ENCODE measurements at places on chromosomes 12 and 14. TPM values are rescaled to one million over a fixed set of nuclear protein-coding genes. Genes with fewer than 3 reads are reported as not detected.

The ETFBKMT gene
- total RNA-seq = 2.7 TPM

GRCh38 chr12:118044075-118044474, 16.9 kb downstream of the WSB2 start:
- no peak for DNase-seq

The CIROP gene
- total RNA-seq = not detected

GRCh38 chr14:33768458-33768830, 182.4 kb downstream of the EGLN3 start:
- DNase-seq = peak; percentile 4

DNA sequence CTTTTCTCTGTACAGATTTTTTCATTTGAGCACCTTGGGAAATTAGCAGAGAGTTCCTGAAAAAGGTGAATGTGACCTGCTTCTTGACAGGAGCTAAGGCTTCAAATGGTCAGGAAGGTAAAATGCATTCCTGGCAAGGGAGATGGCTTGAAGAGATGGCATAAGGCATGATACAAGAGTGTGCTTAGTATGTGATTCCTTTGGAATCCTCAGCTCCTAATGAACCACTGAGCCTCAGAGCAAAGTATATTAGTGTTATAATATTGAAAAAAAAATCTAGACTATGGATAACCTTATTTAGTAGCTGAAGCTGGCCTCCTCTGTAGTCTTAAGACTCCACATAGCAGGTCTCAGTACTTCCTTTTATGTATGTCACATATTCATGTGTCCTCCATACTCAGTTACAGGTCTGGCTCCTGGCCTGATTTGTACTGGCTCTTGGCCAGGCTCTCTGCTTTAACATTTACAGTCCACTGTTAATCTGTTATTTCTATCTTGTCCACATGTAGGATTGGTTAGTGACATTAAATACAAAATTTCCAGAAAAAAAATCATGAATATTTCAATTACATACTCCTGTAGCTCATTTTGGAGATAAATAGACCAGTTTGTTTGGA, 17.9 kb downstream of the TOGARAM1 start:
- DNase-seq = no peak

The FAM186B gene
- total RNA-seq = 0.13 TPM

- no peak for DNase-seq
Observed at GRCh38 chr12:115155665-115156645, 472.0 kb upstream of the TBX3 start.

Data from pulmonary artery endothelial cell (primary cell).